ENCODE measurements at places on chromosomes 11 and 22.
A peak's percentile ranks its signal among the peaks of the same experiment; 100 is the strongest.

DNA sequence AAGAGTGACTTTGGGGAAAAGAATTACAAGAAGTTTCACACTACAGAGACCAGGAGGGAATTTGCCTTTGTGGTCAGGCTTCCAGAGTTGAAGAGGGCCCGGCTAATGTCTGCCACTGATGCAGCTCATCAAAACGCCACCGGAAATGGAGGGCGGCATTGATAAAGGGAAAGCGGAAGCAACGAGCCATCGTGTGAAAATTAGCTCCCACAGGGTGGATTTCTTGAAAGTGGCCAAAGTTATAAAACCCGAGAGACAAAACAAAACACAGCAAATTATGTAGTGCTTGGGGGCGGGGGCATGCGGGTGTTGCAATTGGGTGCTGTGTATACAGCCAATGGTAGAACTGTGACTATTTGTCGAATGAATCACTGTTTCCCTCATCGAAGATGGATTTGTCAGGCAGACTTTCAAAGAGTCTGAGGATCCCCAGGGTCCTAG is 113.0 kb downstream of the ADAMTS15 start:
- no peak for DNase-seq

DNA sequence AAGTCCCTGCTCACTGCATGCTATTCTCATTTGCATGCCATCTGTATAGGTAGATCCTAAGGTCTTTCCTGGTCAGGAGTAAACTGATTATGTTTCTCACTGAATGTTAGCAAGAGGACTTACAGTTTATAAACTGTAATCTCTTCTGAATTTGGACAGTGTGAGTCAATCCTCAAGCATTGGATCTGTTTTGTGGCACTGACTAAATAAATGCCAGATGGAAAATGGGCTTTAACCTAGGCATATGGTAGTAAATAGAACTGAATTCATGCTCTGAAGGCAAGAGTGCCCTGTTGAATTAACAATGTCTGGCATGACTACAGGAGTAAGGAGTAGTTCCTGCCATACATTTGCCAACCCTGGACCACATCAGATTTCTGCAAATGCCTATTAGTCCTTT is 11.4 kb downstream of the FAM181B start:
- DNase-seq: no peak

- peak; percentile 71 for DNase-seq
Observed at GRCh38 chr22:41966607-41967240, 2.5 kb upstream of the SEPTIN3 start.

GRCh38 chr22:37243402-37244113 is 511 bp downstream of the RAC2 start:
- no peak for DNase-seq

- no peak for DNase-seq
Observed at GRCh38 chr22:36419177-36419911, 31.6 kb upstream of the MYH9 start.
